ENCODE measurements at places on chromosomes 5 and 9.

GRCh38 chr9:23434654-23435053, 391.4 kb downstream of the ELAVL2 start:
- no peak for DNase-seq

DNA sequence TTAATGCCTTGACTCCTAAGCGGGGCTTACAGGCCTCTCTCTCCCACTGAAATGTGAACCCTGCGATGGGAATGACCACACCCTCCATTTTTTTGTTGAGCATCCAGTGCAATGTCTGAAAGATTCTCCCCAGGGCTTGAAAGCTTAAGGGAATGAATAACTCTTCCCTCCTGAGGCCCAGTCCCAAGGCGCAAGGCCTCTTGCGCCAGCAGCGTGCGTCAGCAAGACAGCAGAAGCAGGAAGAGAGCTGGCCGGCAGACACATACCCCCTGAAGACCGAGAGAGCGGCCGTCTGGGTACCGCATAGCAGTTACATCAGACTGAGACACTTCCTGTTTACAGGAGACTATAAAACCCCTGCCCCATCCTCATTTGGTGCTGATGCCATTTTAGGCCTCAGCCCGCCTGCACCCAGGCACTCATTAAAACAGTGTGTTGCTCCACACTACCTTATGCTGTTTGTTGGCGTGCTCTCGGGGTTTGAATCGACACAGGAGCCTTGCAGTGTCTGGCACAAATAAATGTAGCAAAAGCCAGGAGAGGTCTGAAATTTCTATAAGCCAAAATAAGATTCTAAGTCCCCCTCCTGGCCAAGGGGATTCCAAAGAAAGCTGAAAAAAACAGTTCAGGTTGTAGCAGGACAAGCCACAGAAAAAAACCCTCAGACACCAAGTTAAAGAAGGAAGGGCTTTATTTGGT, 62.3 kb downstream of the GDNF start:
- DNase-seq: no peak

DNA sequence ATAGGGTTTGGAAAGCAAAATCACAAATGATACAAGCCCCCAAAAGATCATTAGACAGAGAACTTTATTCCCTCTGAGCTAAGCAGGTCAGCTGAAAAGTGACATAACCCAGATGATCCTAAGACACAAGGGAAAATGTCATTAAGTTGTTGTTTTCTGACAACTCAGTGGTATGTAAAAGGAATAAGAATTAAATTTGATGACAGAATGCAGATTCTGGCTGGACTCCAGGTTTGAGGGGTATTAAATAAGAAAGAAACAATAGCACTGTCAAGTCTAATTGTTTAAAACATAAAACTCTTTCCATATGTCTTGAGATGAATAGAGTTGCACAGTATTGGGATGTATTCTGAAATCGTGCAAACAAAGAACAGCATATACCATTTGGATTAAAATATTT, 429.9 kb downstream of the CAAP1 start:
- no peak for DNase-seq

GRCh38 chr5:154301726-154302125, 111.2 kb downstream of the GALNT10 start:
- no peak for DNase-seq

DNA sequence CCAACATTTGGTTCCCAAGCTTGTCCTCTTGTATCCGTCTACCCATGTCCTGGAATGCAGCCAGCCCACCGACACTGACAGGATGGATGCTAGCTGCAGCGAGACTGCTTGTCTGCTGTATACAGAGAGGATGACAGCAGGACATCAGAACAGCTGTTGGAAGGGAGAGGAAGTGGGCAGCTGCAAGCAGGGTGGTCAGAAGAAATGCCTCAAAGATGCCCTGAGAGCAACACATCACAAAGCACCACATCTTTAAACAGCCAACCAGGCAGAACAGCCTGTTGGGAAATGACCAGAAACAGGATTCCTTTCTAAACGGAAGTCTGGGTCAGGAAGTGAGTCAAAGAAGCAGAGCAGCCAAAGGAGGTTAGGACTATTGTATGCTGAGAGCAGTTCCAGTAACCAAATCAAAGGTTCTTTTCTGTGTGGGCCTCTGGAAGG, 219.1 kb downstream of the NDUFS4 start:
- DNase-seq: no peak

DNA sequence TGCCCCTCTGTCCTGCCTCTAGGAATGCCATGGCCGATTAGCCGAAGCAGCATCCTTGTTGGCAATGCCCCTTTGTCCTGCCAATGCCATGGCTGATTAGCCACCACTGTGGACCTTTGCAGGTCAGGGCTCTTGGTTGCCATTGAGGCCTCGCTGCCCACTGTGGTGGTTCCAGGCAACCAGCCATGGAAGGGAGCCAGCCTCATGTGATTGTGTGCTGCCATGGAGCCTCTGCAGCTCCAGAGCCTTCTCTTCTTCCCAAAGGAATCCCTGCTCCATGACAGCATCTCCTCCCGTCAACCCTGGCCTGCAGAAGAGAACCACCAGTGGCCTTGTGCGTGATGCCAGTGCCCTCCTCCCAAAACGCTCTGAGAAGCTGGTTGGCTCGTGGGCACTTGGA, 187.0 kb downstream of the CACNA1B start:
- no peak for DNase-seq

- DNase-seq: no peak
Measured at GRCh38 chr5:103216697-103217096, 41.9 kb upstream of the MACIR start.

- no peak for DNase-seq
Measured at GRCh38 chr5:73859696-73860095, 233.7 kb downstream of the ARHGEF28 start.

GRCh38 chr5:28249771-28250415, 1211.5 kb upstream of the CDH9 start:
- no peak for DNase-seq

- no peak for DNase-seq
Measured at GRCh38 chr5:135054546-135054945, 20.5 kb upstream of the PITX1 start.

DNA sequence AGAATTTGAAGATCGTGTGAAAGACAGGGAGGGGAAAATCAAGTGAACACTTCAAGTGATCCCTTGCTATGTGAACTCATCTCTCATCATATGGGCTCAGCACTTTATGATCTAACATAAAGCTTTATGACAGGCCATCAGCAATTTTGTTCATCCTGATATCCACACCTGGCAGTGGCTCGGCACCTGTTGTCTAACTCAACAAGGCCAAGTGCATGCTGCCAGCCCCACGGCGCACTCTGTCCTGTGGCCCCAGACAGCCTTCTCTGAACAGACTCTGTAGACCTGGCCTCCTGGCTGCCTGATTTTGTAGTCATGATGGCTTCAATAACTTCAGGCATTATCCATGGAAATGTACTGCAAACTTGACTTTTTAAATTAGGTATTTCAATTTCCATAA, 106.3 kb downstream of the MEF2C start:
- DNase-seq: no peak

DNA sequence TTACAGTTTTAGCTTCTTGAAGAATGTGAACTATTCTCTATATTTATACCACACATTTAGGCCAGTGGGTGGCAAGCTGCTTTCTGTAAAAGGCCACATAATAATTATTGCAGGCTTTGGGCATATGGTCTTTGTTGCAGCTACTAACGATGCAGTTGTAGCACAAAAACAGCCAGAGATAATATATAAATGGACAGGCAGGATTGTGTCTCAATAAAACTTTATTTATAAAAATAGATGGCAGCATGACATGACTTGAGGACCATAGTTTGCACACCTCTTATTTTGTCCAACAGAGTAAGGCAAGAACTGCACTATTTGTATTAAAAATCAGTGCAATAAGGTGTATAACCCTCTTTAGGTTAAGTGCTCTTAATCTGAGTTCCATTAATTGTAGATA, 415.0 kb downstream of the ANXA1 start:
- DNase-seq: no peak

DNA sequence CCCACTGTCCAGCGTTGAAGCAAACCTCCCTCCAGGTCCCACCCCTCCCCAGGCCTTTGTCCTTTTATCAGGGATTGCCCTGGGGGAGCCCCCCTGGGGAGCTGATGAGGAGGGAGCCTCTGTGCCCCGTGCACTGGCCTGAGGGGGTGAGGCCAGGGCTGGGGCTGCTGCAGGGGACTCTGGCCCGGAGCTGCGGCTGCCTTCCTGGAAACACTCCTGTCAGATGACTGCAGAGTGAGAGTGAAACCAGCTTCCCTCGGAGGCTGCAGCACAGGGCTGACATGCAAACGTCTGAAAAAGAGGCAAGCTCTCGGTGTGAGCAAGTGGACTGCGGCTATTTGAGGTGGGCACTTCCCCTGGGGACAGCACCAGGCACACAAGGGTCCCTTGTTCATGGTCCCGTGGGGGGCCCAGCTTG, 4.6 kb upstream of the TRAF2 start:
- DNase-seq: no peak

DNA sequence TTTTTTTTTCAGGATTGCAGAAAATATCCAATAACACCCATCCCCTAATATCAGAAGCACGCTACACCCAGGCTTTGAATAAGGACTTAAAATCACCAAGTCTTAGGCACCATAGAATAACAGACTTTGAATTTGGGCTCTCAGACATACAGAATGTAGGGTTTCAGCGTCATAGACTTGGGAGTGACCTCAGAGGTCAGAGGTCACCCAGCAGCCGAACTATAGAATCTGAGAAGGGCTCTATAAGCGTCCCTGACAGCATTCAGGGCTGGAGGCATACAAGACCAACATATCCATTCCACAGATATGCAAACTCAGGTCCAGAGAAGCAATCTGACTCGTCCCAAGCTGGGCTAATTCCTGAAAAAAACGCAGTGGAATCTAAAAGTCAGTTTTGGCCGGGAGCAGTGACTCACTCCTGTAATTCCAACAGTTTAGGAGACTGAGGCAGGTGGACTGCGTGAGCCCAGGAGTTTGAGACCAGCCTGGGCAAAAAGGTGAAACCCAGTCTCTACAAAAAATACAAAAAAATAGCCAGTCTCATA, 34.7 kb downstream of the SLC6A7 start:
- no peak for DNase-seq

DNA sequence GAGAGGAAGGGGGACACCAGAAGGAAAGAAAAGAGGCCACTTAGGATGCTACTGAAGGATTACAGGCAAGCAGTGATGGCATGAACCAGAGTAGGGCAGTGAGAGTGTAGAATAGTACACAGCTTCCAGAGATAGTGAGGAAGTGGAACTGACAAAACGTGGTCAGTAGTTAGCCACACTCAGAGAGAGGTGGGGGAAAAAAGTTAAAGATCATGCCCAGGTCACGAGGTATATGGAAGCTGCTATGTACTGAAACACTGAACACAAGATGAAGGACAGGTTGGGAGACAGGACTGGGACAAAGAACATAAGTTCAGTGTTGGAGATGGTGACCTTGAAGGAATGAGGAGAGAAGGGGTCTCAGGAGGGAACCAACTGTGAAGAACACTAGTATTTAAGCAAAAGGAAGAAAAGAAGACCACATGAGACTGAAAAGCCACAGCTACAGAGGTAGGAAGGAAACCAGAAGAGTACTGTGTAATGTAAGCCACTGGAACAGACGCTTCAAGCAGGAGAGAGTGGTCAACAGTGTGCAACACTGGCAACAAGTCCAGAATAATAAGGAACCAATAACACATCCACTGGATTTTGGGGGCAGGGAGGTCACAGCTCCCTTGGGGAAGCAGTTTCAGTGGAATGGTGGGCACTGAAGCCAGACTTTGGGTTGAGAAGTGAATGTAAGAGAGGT, 45.5 kb downstream of the ELL2 start:
- DNase-seq: no peak

GRCh38 chr9:136201609-136202453, 3.1 kb downstream of the LHX3 start:
- no peak for DNase-seq

GRCh38 chr5:31936683-31937082, 237.4 kb downstream of the GOLPH3 start:
- no peak for DNase-seq

DNA sequence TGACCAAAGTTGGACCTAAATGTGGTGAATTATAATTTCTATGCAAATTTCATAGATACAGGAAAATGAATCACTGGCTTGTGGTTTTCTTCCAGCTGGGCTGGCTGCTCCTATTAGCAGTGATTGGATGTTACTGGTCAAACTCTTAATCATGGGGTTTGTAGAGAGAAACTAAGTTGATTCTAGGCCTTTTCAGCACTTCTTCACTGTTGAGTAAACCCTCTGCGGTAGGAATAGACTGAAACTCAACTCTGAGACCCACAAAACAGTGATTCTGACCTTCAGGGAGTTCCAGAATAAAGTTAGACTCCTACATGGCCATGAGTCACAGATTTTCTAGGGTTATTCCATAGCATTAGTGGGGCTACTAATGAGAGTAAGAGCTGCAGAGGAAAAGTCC, 47.9 kb upstream of the FKTN start:
- DNase-seq: no peak

- DNase-seq: no peak
Measured at GRCh38 chr9:125049212-125050049, 93.9 kb downstream of the SCAI start.

GRCh38 chr5:83742089-83742488, 21.4 kb upstream of the HAPLN1 start:
- DNase-seq: no peak

GRCh38 chr9:127652733-127653132, 40.7 kb downstream of the STXBP1 start:
- no peak for DNase-seq

DNA sequence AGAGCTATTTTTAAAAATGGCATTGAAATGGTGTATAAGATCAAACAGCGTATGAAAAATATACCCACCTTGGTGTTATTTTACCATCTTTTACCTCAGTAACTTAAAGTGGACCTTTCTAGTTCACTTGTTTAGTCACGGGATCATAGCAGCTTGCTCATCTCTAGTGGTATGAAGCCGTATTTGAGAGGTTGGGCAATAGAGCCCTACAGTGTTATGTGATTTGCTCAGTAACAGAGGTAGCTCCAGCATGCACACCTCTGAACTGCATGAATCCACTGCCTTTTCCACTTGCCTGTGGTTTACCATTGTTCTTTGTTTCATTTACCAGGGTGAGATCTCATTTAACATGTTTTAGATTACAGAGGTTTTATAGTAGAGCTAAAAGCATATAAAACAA, 134.4 kb downstream of the ATG10 start:
- DNase-seq: no peak

DNA sequence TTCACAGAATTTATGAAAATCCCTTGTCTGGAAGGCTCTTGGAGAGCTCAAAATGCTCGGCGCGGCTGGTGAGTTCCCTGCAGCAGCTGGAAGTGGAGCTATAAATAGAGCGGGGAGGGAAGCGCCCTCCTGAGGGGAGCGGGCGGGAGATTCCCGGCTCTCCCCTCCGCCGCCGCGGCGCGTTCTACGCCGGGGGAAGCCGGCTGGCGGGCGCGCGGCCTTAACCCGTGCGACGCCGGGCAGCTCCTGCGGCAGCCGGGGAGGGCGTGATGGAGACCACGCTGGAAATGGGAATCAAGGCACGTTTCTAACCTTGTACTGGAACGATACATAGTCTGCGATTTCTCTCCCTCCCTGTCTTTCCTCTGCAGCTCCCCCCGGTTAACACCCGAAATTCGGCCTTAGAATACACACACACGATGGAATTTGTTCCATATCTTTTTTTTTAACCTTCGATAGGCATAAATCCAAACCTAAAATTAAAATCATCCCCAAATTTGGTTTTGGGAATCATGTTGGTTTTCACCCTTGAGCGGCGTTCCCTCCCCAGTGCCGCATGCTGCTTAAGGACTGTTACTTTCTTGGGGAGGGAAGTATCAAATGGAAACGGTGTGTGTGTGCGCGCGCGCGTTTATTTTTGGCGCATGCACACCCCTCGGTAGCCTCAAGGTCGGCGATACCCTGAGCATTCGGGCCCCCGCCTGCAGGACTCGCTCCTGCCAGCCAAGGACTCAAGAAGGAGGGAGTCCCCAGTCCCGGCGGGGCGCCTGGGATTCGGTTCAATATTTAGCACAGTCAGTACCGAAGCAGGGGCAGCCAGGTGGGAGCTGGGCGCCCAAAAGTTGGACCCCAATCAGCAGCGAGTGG, 306.3 kb upstream of the KCNN2 start:
- DNase-seq: no peak

Data from stimulated activated CD8-positive, alpha-beta memory T cell treated with anti-CD3 and anti-CD28 coated beads, Interleukin-7, amount 100 ng/mL, for 1 hour (primary cell).